ENCODE measurements at places on chromosomes 11 and 22.

GRCh38 chr11:7020183-7020917, at the start of the genes NLRP14 and ZNF214:
NLRP14 (plus strand) TSS chr11:7020479; CDS start chr11:7038587, 18,108 bp downstream.
ZNF214 (minus strand) TSS chr11:7020346; CDS start chr11:7002835, 17,511 bp downstream.
- peak; percentile 98 for DNase-seq

DNA sequence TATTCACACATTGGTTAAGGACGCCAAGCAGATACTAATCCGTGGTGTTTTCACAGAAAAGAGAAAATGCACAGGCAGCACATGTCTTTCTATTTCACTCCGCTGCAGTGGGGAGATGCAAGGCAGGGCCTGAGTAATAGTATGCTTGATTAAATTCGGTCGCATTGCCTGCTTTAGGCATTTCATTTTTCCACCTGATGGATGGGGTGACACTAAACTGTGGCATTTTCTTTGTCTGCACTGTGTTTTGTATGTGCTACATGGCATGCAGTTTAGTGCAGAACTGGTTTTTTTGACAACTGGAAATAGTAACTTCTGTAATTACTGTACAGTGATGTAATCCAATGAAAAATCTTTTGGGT, 94.9 kb downstream of the SLC17A6 start:
- DNase-seq = no peak

GRCh38 chr11:125441648-125442410, 54.2 kb downstream of the FEZ1 start:
- peak; percentile 74 for DNase-seq

DNA sequence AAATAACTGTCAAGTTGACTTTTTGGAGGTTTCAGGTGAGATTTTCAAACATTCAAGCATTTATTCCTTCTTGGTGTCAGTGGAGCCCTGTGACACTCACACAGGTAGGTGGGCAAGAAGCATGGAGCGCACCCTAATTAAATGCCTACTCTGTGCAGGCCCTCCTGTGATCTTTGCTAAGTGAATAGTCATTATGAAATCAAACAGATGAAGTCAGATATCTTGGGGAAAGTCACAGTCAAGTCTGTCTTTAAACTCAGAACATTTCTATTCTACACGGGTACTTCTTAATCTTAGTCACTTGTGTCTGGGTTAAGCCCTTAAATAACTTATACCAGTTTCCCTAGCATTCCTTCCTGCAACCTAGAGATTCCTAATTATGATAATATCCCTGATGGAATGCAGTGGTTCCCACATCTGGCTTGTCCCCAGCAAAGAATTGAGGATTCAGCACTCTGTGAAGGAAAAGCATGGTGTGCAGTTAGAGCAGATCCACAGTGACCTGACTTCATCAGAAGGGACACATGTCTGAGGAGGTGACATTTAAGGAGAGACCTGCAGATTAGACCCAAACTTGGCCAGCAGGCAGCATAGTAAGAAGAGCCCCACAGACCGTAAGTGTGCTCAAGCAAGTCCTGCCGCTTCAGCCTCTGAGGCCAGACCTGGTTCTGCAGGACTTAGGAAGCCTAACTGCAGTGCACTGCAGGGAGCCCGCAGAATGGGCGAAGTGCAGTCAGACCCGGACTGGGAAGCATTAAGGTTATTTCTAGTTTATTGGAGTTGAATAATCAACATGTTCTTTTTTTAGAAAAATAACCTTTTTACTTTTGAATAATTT, 85.3 kb upstream of the GAL start:
- no peak for DNase-seq

- no peak for DNase-seq
These were observed 49.6 kb downstream of the COMMD9 start for GRCh38 chr11:36239636-36240035.

DNA sequence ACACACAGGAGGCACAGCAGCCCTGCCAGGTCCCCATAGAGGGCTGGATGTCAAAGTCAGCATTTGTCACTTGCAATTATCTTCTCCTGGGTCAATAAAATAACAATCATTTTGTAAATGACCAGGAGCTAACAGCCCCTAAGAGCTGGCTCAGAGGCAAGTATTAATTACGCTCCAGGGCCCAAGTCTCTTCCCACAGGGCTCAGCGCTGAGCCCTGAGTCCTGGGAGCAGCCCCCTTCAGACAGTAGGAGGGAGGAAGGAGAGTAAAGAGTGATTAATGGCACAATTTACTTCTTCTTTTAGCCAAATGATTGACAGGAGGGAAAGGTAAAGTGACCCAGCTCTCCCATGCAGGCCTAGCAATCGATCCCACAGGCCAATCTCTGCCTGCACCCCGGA, 99.0 kb upstream of the DRD2 start:
- no peak for DNase-seq

DNA sequence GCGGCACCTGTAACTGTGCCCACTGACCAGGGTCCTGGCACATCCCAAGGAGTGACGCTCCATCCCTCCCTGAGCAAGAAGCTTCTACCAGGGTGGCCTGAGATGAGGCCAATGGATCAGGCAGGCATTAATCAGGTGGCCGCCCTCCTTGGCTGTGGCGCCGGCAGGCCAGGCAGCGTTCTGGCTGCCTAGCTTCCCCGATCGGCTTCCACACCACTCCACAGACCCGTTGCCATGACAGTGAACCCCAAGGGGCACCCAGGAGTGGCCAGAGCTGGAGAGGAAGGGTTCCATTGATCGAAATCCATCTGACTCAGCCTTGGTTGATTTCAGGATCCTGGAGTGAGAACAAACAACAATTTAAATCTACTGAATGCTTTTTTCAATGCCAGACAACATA, 20.5 kb downstream of the LRRC55 start:
- DNase-seq = no peak

GRCh38 chr11:133900176-133901105, 55.1 kb upstream of the SPATA19 start:
- no peak for DNase-seq

GRCh38 chr11:75503531-75504099, 22.1 kb downstream of the GDPD5 start:
- no peak for DNase-seq

DNA sequence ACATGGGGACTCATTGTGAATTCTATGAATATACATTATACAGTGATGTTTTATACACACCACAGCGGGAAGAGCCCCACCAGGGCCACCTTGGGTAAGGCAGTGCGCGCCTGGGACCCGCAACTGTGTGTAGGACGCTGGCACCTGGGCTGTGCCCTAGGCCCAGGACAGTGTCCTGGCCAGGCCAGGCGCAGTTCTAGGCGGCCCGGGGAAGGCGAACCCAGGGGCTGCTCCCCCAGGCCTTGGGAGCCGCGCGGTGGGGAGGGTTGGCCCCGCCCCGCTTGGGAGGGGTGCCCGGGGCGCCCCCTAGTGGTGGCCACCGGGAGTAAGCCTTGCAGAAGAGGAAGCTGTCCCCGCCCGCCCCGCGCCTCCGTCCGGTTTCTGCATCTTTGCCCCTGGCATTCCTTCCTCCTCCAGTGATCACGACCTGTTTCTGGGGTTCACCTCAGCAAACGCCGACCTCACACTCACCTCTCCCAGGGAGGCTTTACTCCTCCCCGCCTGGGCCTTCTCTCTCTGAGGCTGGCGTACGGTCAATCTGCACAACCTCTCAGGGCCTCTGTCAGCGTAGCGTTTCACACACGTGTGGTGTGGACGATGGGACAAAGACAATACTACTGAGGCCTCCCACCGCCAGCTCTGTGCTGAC, 9.5 kb upstream of the EHD1 start:
- DNase-seq = peak; percentile 79

- no peak for DNase-seq
These were observed 242.1 kb downstream of the LUZP2 start for GRCh38 chr11:24738972-24739371.

DNA sequence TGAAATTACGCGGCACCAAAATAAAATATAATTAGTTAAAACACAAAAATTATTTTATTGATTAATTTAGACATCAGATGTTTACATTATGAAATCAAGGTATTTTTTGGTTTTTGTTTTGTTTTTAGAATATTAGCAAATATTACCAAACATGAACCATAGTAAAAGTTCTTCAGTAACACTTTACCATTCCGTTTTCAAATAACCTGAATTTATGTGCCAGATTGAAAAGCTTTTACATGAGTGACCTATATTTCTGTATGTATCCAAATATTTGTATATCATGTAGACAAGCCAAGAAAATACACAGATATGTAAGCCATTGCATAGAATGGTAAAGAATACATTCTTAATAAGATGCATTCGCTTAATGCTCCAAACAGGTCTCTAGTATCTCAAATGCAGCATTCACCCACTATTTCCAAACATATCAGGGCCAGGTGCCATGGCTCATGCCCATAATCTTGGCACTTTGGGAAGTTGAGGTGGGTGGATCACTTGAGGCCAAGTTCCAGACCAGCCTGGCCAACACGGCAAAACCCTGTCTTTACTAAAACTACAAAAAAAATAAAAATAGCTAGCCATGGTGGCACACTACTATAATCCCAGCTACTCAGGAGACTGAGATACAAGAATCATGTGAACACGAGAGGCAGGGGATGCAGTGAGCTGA, 102.4 kb upstream of the SERPIND1 start:
- DNase-seq = no peak

GRCh38 chr22:31345331-31346254, 553 bp downstream of the PATZ1 start:
- DNase-seq = peak; percentile 94

DNA sequence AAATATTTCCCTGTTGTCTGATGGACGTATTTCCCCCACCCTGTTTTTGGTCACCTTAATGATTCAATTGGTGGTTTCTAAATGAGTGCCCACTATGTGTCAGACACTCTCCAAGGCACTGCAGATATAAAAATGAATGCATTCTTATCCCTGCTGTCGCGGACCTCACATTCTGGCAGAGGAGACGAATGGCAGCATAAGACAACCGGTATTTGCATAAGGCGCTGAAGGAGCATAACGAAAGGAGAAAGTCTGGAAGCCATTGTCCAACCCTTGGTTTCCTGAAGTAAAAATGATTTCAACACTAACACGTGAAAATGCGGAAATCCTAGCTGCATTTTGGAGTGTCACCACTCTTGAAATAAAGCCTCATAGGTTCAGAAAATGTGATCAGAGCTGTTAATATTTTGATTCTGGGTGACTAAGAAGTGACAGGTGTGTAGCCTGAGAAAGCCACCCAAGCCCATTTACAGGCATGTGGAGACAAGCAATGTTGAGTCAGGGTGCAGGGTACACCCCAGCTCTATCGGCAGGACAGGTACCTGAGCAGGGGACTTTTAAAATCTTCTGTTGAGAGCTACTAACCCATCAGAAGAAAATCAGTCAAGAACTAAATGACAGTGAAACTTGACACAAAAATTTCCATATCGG, 10.1 kb upstream of the GAB2 start:
- DNase-seq = no peak

DNA sequence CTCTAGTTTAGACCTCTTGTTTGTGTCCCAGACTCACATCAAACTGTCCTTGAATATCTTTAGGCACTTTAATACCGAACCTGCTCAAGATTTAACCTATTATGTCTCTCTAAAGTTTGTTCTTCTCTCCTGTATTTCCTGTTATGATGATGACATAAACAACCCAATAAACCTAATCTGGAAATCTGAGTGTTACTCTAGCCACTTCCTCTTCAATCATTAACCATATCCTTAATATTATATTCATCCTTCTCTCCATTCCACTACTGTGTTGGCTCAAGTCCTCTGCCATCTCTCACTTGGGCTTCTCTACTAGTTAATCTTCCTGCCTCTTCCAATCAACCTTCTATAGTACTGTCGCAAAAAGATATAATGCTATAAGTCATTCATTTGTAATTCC, 36.0 kb downstream of the COPB1 start:
- no peak for DNase-seq

DNA sequence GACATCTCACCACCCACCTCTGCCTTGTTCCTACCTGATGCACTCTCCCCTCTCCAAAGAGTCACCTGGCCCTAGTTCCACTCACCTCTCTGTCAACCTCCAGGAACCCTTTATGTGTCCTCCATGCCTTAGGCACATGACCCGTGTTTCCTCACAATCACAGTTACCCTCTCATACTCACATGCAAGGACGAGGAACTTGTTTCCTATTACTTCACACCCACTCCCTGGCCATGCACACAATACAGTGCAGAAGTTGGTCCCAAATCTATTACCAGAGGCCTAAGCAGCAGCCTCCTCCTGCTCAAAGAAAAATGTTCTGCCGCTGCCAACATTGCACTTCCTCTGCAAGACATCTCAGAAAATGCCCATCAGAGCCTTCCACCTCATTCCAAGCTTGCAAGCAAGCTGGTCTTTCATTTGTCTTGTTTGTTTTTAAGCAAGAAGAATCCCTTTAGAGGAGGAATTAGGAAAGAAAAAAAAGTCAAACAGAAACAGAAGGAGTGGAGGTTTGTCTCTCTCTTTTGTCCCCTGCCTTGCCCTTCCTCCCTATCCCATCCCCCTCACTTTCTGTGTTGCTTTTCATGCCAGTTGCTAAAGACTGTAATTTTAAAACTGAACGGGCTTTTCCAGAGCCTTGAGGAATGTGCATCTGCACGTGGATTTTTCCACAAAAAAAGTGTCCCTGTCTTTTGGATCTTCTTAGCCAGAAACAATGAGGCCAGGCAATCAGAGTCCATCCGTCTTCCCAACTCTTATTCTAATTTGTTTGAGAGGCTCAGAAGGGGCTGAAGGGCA, 63.4 kb downstream of the KCNJ1 start:
- no peak for DNase-seq

GRCh38 chr11:75563978-75564552, 2.0 kb downstream of the SERPINH1 start:
- peak; percentile 98 for DNase-seq

DNA sequence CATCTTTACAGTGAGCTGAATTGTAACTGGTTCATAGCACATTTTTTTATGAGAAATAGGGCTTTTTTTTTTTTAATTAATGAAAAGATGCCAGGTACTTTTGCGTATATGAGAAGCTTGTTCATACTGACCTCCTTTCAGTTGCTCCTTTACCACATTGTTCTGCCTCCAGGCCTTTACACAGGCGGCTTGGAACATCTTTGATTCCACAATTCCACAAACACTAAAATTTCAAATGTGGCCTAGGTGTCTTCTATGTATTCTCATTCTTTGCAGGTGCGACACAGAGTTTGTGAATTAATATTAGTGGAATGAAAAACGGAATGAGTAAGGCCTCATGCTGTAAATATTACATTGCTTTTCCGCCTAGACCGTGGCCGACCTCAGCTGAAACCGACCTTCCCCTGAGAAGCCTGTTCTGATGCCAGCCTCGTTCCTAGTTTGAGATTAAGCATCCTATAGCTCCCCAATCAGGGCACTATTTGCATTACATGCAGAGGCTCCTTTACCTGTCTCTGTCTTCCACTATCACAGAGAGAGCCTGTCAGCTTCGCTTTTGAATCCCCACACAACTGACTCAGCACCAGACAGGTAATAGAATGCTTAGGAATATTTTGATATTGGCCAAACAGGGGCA, 125.8 kb downstream of the LDLRAD3 start:
- peak; percentile 86 for DNase-seq

DNA sequence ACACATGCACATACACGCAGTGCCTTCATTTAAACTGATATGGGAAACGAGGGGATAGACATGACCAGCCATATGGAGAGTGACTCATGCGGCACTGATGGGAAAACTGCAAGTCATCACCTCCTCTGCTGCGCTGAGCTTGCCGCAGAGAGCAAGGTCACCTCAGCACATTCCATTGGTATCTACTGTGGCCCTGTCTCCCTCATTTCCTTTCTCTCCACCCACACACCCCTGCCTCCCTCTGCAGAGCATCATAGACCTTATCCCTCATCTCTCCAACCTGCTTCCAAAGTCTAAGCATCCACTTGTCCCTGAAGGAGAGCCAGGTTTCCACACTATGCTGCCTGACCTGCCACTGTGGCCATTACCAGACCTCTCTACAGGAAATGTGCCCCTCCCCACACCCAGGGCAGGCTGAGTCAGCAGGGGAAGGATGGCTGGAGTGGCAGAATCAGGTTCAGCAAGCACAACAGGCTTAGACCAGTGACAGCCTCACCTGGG, 116.9 kb upstream of the SNX19 start:
- peak; percentile 94 for DNase-seq
